ENCODE measurements at places on chromosomes 5 and 9.
A peak's percentile ranks its signal among the peaks of the same experiment; 100 is the strongest.

DNA sequence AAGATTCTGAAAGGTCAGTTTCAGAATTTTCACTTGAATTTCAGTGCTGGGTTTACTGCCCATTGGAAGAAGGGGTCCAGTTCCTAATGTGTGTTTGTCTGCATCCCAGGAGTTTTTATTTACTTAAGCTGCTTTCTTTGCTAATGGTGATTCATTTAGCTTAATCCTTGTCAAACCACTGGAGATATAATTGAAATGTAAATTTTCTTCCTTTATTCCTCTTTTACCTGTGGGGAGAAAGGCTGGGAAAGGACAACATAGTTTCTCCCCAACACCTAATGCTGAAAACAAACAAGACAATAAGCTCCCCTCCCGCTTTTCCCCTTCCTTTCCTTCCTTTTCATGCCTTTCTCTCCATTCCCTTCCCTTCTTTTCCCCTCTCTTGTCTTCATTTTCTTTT lies 185.8 kb downstream of the KCTD16 start:
- no peak for DNase-seq

DNA sequence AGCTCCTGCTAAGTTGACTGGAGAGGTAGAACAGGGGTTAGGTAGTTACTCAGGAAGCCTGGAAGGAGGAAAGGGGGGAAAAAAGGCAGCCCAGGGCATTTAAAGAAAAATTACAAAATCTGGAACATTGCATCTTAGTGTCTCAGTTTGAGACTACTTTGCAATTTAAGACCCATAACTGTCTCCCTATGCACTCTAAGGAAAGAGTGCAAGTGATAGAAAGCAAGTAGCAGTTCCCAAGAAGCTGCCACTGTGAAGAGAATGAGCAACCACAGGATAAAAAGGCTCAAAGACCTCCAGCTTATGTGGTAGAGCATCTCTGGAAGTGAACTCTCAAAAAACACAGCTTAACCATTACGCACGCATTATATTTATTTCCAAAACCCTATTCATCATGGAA lies 141.8 kb downstream of the SLCO4C1 start:
- no peak for DNase-seq

GRCh38 chr9:114002986-114003350 lies 75.1 kb downstream of the AMBP start:
- DNase-seq = no peak

- no peak for DNase-seq
Measured at GRCh38 chr5:137933491-137933911, 44.2 kb downstream of the PKD2L2 start.

DNA sequence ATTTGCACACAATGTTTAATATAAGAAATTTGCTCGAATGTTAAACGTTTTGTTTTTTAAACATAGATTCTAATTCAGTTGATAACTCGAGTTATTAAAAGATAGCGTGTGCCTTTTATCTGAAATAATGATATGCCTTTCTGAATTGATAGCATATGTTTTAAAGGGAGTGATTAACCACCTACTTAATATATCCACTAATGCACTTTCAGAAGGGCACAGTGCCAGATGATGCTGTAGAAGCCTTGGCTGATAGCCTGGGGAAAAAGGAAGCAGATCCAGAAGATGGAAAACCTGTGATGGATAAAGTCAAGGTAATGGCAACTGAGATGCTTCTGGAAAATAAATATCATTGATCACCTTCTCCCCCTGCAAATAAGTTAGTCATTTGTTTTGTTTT lies 53.9 kb downstream of the ERAP1 start:
- DNase-seq = no peak

- DNase-seq = no peak
Measured at GRCh38 chr5:139690064-139690802, 42.1 kb downstream of the CXXC5 start.

DNA sequence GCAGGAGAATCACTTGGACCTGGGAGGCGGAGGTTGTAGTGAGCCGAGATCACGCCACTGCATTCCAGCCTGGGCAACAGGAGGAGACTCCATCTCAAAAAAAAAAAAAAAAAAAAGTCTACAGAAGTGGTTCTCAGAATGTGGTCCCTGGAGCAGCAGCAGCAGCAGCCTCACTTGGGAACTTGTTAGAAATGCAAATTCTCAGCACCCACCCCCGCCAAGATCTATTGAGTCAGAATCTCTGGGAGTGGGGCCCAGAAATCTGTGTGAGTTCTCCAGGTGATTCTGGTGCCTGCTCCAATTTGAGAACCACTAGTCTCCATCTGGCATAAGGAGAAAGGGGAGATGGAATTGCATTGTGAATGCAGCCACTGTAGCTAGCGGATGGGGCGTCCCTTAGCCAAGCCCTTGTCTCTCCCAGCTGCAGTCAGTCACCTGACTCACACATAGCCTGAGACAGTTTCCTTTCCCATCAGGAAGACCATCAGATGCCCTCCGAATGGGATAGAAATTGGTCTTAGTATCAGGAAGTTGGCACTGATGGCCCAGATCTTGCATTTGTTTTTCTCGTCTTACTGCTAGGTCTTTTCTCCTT lies 12.2 kb upstream of the PTCH1 start:
- DNase-seq = no peak

- no peak for DNase-seq
Measured at GRCh38 chr5:134533115-134533815, 7.8 kb downstream of the JADE2 start.

DNA sequence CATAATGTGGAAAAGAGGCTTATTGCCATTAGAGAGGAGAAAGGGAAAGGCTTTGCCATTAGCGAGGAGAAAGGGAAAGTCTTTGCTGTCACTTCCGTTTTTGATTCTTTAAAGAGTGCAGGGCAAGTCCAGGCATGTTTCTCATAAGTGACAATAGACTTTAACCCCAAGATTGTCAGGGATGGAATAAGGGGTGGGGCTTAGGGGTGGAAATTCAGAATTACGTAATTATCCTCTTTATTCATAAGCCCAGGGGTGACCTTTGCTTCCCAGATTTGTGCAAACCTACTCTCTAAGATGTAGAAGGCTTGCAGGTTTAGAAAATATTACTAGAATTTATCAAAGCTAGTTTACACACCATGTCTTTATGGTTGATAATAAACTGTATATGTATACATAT lies 2.3 kb upstream of the PLK2 start:
- DNase-seq = no peak

GRCh38 chr9:14062586-14063221 lies 251.2 kb downstream of the NFIB start:
- DNase-seq = no peak

- DNase-seq = no peak
Measured at GRCh38 chr5:10063997-10064396, 185.7 kb downstream of the ATPSCKMT start.

DNA sequence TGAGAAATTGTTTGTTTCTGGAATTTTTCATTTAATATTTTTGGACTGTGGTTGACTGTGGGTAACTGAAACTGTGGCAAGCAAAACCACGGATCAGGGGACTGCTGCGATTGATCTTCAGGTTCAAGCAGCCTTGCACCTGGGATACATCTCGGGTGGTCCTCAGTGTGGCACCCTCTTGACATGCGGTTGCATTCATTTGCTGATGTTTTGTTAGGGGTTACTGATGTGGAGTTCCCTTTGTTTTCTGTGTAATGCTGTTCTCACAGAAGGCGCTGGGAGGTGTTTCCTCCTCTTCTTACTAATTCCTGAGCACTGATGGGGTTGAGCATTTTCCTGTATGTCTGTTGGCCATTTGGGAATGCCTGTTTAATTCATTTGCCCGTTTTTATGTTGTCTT lies 60.4 kb downstream of the EHMT1 start:
- DNase-seq = no peak

DNA sequence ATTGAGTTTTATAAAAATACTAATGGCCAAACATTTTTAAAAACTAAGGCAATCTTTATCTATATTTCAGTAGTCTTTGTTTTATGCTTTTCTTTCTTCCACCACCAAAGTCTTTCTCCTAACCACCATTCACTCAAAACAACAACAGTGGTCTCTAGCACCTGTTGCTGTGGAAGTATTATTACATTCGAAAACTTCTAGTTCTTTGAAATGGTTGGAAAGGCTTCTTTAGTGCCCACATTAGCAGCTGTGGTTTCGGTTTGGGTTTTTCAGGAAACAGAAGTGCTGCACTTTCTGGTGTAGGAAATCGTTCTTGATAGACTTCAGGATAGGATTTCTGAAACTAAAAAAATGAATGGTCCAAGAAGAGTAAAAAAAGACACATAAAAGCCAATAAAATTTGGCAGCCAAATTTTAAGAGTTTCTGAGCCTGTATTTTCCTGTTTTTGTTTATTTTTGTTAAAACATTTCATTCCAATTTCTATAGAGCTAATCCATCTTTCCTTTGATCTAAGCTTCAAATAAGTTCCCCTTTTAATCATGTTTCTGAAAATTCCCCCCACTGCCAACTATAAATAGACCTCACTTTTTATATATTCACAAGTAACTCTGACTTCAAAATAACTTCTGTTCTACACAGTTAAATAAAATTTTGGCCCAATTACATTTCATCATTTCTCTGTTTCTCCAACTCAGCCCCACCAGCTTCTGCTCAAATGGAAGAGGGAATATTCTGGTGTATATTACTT lies 102.2 kb downstream of the DEPDC1B start:
- DNase-seq = no peak

DNA sequence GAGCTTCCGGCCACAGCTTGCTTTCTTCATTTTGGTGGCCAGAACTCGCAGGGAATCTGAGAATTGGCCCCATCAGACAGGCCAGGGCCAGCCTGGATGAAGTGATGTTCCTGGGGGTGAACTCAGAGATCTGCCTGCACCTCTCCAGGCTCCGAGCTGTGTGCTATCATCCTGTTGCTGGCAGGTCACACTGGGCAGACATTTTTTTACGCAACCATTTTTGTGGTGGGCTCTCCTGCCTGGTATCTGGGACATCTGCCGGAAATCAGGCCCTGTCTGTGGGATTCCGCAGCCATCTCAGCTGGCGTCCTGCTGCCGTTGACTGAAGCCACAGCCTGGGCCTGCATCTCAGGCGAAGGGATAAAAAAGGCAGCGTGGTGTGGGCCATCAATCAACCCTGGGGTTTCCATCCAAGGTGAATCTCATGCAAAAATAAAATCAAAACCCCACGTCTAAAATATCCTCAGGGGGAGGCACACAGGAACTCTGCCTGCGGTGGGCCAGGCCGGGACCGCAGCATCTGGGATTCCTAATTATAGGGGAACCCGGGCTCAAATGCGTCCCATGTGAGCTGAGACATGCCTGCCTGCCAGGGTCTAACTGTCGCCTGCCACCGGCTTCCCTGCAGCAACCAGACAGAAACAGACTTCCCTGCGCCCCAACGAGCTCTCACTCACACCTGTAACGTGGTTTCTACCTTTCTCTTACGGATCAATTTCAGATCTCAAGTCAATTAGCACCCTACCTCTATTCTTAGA lies 174.3 kb downstream of the SYK start:
- no peak for DNase-seq

- DNase-seq = no peak
Measured at GRCh38 chr9:97809666-97810344, 43.2 kb upstream of the FOXE1 start.

GRCh38 chr5:131163276-131164119 lies 1.6 kb downstream of the HINT1 start:
- peak; percentile 67 for DNase-seq

DNA sequence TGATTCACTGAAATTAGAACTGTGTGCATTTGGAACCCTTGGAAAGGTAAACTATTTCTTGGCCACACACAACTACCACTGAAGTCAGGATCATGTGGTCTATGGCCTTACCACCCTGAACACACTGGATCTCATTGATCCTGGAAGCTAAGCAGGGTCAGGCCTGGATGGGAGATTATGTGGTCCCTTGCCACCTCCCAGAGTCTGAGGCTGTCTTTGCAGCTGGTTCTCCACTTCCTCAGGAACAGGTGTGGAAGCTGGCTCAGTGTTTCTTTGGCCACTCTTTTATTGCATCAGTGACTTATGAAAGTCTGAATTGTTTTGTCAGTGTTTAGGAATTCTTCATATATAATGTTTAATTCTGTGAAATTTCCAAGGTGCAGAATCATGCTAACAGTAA lies 89.2 kb downstream of the TEK start:
- no peak for DNase-seq

GRCh38 chr5:388266-389196 lies 54.4 kb upstream of the EXOC3 start:
- DNase-seq = no peak

DNA sequence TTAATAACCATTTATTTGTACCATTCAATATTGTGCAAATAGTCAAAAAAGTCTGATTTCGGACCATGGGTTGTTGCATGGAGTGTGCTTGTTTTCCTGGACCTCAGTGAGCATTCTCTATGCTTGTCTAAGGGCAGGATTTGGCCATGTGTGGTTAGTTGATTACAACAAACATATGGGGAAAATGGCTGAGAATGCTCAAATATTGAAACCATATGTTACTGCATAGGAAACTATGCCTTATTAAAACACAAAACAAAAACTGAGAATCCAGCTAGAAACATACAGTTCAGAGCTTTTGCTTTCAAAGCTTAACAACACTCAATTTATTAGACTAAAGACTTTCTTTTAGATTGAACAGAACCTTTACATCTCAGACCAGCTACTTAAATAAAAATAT lies 928.3 kb downstream of the NR2F1-AS1 start:
- no peak for DNase-seq

DNA sequence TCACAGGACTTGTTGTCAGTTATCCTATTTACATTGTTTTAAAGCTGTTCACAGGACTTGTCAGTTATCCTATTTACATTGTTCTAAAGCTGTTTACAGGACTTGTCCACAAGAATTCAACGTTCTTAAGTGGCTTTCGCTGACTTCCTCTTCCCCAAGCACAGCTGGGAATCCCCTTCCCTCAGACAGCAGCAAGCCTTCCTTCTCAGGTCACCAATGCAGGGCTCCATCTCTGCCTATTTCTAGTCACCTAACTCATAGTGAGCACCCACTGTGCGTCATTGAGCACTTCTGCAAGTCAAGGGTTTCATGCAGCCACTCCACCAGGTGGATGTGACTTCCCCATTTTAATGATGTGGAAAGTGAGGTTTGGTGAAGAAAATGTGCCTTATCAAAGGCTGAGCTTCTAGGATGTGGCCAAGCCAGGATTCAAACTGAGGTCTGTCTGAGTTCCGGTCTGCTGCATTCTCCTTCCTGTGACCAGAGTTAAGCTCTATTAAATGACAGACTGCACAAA lies 109.8 kb upstream of the ZNF462 start:
- DNase-seq = no peak

DNA sequence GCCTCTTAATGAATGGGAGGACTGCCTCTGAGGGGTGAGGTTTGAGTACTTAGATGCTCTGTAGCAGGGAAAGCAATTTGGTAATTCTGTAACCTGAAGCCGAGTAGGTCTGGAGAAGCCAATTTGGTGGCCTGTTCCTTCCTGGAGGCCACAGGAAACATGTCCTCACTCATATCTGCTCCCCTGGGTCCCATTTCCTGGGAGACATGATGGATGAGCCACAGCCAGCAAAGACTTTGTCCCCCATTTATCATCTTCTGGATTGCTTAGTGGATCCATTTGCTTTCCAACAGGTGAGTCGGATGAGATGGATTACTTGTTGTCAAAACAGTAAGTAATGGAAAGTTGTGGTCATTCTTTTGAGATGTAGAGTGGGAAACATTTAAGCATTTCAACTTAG lies 99.8 kb upstream of the KLF9 start:
- no peak for DNase-seq

All from HuH-7 (cell line).